ENCODE measurements at places on chromosomes 6 and 20. TPM values are rescaled to one million over a fixed set of nuclear protein-coding genes. Genes with fewer than 3 reads are reported as not detected.

DNA sequence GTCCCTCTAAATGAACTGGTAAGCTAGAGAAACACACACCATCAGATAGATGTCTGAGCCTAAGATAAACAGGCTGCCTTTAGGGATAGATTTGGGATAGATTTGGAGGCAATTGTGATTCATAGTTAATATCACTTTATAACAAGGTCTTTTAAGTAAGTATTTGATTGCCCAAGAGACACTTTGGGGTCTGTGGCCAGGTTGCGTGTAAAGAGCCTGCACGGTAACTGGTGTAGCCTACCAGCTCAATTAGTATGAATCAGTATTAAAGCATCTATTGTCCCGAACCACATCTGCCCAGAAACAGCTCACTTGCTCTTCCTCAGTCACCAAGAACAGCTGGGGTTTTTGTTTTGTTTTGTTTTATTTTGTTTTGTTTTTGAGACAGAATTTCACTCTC is 193.3 kb downstream of the SASH1 start:
- peaks cover 29% of the 10 kb centered on the region for H3K4me1 ChIP-seq
- peak overlapping the region; percentile 59 for H3K27ac ChIP-seq
- no peaks in the 10 kb centered on the region for H3K27me3 ChIP-seq
- peaks cover 39% of the 10 kb centered on the region for H3K36me3 ChIP-seq
- DNase-seq = peak; percentile 81

DNA sequence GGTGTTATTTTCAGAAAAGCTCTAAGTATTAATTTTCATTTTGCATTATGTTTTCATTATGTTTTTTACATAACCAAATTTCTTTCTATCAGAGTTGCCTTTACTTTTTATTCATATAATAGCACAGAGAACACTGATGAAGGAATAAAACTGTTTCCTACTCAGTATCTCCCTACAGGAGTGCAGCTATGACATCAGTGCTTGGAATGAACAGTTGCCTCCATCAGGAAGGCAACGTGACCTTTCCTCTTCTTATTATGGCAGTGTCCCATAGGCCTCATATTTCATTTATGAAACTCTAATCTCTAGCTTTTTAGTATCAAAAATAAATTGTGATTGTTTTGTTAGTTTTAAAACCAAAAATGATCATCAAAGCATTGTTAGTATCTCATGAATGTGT is 712.8 kb downstream of the CD109 start:
- no peak overlapping the region for H3K27ac ChIP-seq
- peak; percentile 1 for DNase-seq
- H3K4me3 ChIP-seq = no peak overlapping the region
- H3K36me3 ChIP-seq = no peaks in the 10 kb centered on the region
- H3K27me3 ChIP-seq = no peaks in the 10 kb centered on the region
- no peaks in the 10 kb centered on the region for H3K4me1 ChIP-seq

GRCh38 chr6:143755301-143755744 is 77.6 kb downstream of the PHACTR2 start:
- no peaks in the 10 kb centered on the region for H3K27me3 ChIP-seq
- no peaks in the 10 kb centered on the region for H3K4me1 ChIP-seq
- H3K4me3 ChIP-seq = no peak overlapping the region
- peak; percentile 60 for DNase-seq
- no peak overlapping the region for H3K27ac ChIP-seq

DNA sequence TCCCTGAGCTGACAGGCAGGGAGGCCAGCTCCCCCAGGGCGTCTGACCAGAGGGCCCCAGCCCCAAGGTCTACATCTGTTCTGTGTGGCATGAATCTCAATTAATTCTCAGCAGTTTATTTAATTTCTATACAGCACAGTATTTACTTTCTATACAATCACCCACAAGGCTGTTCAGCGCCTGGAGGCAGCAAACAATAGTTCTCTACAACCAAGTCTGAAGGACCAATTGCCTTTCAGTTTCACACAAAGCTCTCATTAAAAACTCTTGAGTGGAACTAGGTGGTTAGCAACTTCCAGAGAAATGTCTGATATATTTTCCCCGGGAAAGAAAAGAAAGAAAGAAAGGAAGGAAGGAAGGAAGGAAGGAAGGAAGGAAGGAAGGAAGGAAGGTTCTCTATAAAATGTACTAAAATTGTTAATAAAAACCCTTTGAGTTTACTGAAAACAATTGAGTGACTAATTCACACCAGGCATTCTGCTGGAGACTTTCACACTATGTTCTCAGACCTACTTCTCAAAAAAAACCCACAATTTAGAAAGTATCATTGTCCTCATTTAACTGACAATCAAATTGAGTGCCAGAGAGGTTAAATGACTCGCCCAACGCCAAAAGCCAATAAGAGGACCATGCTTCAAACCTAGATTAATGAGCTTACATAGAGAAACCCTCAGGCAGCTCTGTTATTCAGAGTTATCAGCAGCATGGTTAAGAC is 62.5 kb downstream of the METTL24 start:
- no peak overlapping the region for H3K27ac ChIP-seq
- no peak for DNase-seq
- H3K27me3 ChIP-seq = peaks cover 6% of the 10 kb centered on the region
- H3K36me3 ChIP-seq = no peaks in the 10 kb centered on the region
- H3K4me1 ChIP-seq = no peaks in the 10 kb centered on the region

- no peaks in the 10 kb centered on the region for H3K36me3 ChIP-seq
- H3K4me3 ChIP-seq = no peak overlapping the region
- H3K4me1 ChIP-seq = no peaks in the 10 kb centered on the region
- no peak overlapping the region for H3K27ac ChIP-seq
- DNase-seq = no peak
- H3K27me3 ChIP-seq = peaks cover 2% of the 10 kb centered on the region
Measured at GRCh38 chr6:88588938-88589337, 374.5 kb downstream of the RNGTT start.

DNA sequence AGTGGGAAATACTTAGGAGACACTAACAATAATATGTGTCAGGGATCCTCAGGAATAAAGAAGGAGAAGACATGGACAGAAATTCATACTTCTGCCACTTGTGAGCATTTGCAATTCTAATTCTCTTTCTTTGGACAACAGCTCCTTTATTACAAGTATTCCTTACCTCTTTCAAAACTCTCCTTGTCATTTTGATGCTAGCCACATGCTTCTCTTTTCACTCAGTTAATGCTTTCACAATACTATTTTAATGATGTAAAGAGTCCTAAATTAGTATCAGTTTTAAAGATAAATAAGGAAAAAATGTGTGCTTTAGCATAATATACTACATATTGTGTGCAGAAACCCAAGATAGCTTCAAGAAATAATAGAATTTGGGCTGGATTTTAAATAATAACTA is 62.5 kb downstream of the AHI1 start:
- H3K36me3 ChIP-seq = peaks cover 7% of the 10 kb centered on the region
- DNase-seq = no peak
- H3K27me3 ChIP-seq = no peaks in the 10 kb centered on the region
- no peak overlapping the region for H3K4me3 ChIP-seq

GRCh38 chr20:41347523-41348429 is 7.2 kb downstream of the LPIN3 start:
- no peak for DNase-seq
- no peaks in the 10 kb centered on the region for H3K27me3 ChIP-seq
- H3K36me3 ChIP-seq = no peaks in the 10 kb centered on the region

DNA sequence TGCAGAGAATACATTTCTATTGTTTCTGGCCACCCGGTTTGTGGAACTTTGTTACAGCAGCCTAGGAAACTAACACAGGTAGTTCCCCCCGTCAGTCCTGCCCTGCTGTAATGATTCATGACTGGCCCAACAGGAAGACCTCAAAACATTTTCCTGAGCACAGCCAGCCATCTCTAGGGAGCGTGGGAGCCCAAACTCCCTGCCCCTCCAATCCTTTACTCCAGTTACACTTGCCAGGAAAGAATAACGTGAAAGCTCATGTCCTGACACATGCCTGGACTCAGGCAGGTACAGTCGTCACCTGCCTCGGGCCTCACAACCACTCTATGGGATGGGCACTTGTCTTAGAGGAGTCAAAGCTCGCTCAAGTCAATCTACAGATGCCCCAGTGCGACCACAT is 8.4 kb downstream of the TXNDC5 start:
- no peak overlapping the region for H3K4me3 ChIP-seq
- peaks cover 68% of the 10 kb centered on the region for H3K36me3 ChIP-seq
- no peaks in the 10 kb centered on the region for H3K27me3 ChIP-seq
- H3K4me1 ChIP-seq = no peaks in the 10 kb centered on the region
- H3K27ac ChIP-seq = no peak overlapping the region

DNA sequence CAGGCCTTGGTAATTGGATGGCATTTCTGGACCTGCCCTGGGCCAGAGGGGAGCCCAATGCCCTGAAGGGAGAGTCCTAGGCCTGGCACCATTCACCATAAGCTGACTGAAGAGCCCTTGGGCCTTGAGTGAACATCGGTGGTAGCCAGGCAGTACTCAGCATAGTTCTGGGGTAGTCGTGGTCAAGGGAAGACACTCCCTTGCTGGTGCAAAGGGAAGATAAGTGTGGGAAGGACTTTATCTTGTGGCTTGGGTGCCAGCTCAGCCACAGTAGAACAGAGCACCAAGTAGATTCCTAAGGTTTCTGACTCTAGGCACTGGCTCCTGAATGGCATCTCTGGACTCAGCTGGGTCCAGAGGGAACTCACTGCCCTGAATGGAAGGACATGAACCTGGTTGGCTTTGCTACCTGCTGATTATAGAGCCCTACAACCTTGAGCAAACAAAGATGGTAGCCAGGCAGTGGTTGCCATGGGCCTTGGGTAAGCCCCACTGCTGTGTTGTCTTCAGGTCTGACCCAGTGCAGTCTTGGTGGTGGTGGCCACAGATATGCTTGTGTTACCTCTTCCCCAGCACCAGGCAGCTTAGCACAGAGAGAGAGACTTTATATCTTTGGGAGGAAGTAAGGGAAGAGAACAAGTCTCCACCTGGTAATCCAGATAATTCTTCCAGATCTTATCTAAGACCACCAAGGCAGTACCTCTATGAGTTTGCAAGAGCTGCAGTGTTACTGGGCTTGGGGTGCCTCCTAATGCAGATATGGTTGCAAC is 83.5 kb downstream of the PRDM13 start:
- no peaks in the 10 kb centered on the region for H3K27me3 ChIP-seq
- DNase-seq = no peak
- no peaks in the 10 kb centered on the region for H3K36me3 ChIP-seq
- H3K27ac ChIP-seq = no peak overlapping the region
- no peaks in the 10 kb centered on the region for H3K4me1 ChIP-seq

DNA sequence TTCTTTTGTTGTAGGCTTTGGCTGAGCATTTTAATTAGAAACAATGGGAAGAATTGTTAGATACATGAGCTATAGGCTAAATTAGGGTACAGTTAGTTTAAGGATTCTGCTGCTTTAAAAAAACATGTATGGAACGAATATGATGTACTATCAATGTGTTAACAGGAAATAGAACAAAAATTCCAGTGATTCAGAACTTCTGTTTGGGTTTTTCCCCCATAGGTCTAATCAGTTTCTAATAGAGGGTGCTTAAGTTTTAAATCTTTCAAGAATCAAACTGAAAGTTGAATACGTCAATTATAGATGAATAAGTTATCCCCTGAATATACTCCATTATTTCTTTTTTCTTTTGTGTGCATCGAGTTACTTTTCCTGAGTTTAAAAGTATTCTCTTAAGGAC is 1.9 kb downstream of the TAB2 start:
- DNase-seq = no peak
- H3K27me3 ChIP-seq = no peaks in the 10 kb centered on the region
- no peaks in the 10 kb centered on the region for H3K36me3 ChIP-seq

DNA sequence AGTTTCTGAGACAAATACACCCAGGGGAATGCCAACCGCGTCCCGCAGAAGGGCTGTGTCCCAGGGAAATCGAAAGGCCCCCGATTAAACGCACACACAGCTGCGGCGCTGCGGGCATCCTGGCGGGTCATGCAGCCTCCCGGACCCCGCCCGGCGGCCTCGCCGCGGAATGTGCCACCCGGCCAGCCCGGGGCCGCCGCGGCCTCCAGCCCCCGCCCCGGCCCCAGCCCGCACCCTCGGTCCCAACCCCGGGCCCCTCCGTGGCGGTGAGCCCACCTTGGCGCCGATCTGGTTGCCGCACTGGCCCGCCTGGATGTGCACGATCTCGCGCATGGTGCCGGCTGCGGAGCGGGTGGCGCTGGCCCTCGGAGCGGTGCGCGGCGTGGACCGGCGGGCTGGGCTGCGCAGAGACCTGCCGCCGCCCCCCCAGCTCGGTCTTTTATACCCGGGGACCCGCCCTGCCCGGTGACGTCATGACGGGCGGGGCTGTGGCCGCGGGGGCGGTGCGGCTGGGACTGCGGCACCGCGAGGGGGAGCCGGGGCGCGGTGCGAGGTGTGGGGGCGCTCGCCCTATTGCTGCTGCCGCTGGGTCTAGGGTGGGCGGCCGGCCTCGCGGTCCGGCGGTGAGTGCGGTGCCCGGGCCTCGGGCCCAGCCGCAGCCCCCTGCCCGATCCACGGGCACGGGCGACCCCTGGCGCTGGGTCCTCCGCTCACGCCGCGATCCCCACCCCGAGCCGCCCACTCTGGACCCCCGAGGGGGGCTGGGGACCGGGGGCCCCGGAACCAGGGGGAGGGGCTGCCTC is at the start of gene TUBB2A:
TSS of gene TUBB2A (minus strand) at position 414 of the 803 bp plus-strand sequence. CDS start at position 333, 81 bp downstream.
- peak within 1 kb of the TSS; percentile 99 for H3K4me3 ChIP-seq
- peaks cover 21% of the 10 kb centered on the region for H3K36me3 ChIP-seq
- no peaks in the 10 kb centered on the region for H3K27me3 ChIP-seq
- peak within 1 kb of the TSS; percentile 82 for H3K27ac ChIP-seq
- DNase-seq = peak; percentile 64

DNA sequence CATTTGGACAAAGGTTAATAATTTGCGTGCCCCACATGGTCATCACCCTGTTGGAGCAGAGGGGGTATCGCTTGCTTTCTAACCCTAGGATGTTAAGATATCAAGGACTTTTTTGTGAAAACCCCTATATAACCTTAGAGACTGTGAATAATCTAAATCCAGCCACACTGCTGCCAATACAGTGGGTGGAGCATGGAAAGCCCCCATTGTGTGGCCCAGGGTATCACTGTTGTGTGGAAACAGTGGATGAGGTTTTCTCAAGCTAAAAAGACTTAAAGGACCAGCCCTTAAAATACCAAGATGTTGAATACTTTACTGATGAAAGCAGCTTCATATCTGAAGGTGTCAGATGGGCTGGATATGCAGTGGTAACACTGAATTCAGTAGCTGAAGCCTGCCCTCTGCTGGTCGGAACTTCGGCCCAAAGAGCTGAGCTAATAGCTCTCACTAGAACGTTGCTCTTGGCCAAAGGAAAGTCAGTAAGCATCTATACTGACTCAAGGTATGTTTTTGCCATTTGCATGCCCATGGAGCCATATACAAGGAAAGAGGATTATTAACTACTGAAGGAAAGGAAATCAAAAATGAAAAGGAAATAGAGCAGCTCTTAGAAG is 695.2 kb downstream of the PHF3 start:
- H3K4me3 ChIP-seq = no peak overlapping the region
- H3K27ac ChIP-seq = no peak overlapping the region
- H3K27me3 ChIP-seq = no peaks in the 10 kb centered on the region
- no peaks in the 10 kb centered on the region for H3K4me1 ChIP-seq
- no peaks in the 10 kb centered on the region for H3K36me3 ChIP-seq
- DNase-seq = peak; percentile 1

GRCh38 chr6:86969573-86969972 is 32.2 kb downstream of the HTR1E start:
- no peak for DNase-seq
- no peaks in the 10 kb centered on the region for H3K36me3 ChIP-seq
- no peaks in the 10 kb centered on the region for H3K4me1 ChIP-seq
- H3K27ac ChIP-seq = no peak overlapping the region

The RAET1L gene
- not detected for total RNA-seq

The SLC17A5 gene
- 25.5 TPM for total RNA-seq

The SLCO4A1 gene
- 0.43 TPM for total RNA-seq

All from astrocyte (in vitro differentiated cells and primary cell).